Activated CD4-positive, alpha-beta T cell treated with anti-CD3 and anti-CD28 coated beads, Interleukin-2, amount 10 ng/mL, durations not matched to agents 24 days and 14 days (primary cell): ENCODE measurements at places on chromosomes 4 and X.
A peak's percentile ranks its signal among the peaks of the same experiment; 100 is the strongest.

GRCh38 chr4:140121646-140122045 is 32.3 kb downstream of the MAML3 start:
- no peak for DNase-seq

GRCh38 chrX:40266490-40267333 is 169.0 kb upstream of the BCOR start:
- peak; percentile 85 for DNase-seq

GRCh38 chr4:184250795-184251669 is 33.4 kb upstream of the ENPP6 start:
- DNase-seq: peak; percentile 83

DNA sequence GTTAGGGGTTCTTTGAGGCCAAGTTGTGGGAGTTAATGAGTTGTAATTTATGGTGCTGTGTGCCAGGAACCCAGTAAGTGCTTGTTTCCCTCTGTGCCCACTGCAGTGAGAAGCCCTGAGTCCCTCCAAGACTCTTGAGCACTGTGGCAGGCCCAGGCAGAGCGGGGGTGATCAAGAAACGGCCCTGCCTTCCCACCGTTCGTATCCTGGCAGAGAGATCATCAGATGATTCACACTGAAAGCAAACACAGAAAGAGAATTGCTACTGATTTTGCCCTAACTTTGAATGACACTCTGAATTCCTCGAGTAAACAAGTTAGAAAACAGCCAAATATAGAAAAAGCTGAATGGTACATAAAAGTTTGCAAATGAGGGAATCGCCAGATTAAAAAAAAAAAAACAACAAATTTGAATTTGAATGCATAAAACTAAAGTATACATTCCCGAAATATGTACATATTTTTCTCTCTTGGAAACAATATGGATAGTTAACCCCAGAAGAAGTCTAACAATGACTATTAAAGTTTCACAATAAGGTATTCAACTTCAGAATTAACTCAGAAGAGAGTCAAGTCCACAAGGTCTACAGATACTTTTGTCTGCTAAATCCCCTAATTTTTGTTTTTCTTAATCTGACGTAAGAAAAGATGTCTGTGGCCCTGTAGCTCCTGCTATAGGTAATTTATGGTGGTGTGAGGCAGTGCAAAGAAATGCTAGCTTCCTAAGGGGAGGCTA is 71.8 kb downstream of the AFAP1 start:
- DNase-seq: no peak

DNA sequence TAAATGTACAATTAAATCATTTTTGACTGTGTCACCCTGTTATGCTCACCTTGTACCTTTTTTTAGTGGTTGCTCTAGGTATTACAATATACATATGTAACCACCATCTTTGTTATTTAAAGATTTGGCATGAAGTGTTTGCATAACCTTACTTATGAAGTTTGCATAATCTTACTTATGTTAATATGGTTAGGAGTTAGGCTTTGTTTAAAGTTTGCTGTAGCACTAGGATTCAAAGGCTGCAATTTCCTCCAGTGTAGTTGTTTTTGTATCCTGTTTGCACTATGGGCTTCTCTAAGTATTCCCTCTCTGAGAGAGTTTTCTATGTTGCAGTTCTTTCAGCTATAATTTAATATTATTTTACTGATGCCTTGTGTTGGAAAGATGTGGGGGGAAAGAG is 15.0 kb upstream of the GSPT2 start:
- DNase-seq: no peak

GRCh38 chrX:106874075-106874474 is 29.1 kb downstream of the RIPPLY1 start:
- DNase-seq: no peak

DNA sequence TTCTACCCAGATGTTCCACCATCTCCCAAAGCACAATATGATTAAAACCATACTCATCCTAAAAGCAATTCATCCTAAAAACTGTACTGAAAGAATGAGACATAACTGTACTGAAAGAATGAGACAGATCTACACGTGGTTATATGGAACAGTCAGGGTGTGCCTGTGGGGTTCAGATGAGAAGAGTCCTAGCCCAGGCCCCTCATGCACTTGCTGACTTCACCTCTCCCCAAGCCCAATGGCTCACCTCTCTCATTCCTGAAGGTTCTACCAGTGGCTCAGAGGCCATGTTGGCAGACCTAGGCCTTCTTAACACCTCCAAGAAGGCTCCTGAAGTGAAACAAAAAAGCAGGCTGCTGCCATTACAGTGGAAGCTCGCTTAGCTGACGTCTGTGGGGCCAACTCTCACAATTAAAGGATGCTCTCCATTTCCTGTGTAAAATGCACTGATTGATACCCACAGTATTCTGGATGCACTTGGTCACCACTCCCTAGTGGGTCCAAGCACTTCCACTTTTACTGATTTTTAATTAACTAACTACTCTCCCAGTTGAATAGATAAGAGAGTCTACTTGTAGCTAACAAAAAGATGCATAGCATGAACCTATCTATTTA is 3.8 kb downstream of the PLAC1 start:
- DNase-seq: peak; percentile 51

GRCh38 chrX:49925176-49925575 is 2.8 kb downstream of the CLCN5 start:
- DNase-seq: no peak

DNA sequence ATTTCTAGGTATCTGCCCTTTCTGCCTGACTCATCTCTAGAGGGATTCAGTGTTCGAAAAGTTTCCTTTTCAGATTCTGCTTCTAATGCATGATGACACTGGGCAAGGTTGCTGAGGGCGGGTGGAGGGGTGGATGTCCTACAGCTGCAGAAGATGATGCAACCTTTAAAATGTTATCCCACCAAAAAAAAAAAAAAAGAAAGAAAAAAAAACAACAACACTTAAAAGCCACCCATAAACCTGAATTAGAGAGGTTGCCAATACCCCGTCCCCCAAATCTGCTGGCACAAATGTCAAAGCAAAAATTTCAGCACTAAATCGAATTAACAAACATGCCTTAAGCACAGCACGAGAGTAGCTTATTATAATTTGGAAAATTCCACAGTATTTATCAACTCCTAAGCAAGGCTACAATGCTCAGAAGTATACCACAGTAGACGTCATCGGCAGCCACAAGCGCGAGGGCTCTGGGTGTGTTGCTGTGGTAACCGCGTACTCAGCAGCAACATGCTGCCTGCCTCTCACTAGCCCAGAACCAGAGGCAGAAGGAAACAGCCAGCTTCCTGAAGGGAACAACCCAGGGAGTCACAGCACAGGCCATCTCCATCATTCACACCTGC is 167.5 kb upstream of the MAP3K15 start:
- DNase-seq: peak; percentile 93

DNA sequence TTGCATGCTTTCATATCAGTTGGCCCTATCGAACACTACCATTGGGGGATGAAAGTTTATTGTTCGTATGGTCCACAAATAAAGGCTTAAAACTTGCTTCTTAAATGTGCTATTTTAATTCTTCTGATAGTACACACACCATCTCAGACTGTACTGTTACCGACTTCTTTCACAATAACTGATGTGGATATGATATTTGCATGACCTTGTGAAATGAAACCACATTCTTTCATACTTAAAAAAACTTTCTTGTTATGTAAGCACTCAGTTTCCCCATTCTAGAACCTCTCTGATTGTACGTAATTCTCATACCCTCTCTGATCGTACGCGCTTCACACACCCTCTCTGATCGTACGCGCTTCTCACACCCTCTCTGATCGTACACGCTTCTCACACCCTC is 12.0 kb upstream of the WDR19 start:
- DNase-seq: no peak

- DNase-seq: peak; percentile 89
These were observed 278.9 kb downstream of the INPP4B start for GRCh38 chr4:142567199-142567598.

DNA sequence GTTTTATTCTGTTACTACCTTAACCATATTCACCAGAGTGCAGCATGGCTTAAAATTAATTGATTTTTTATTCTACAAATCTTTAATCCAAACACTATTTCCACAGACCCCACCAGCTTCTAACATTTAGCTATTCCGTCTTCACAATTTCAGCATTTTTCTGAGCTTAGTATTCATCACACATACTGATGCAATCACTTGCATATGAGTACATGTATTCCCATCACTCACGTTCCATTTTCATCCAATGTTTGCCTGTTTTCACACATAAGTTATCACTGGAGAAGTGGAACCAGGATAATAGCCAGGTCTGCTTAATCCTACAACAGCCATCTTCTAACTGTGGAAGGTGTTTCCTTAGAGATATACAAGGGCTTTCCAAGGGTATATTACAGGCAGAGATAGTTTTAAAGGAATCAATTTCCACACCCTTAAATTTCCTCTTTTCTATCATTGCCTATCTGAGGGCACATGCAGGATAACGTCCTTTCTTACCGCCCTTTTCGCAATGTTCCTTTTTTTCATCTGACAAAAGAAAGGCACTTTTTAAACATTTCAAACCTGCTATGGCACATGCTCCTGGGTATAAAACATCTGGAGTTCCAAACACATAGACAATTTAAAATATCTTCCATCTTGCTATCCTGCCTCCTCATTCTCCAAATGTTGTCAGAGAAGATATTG is 115.8 kb downstream of the CORIN start:
- no peak for DNase-seq

- DNase-seq: no peak
These were observed 103.9 kb upstream of the RAB40AL start for GRCh38 chrX:102833136-102833535.

GRCh38 chrX:69555481-69556041 is 51.4 kb downstream of the NALF2 start:
- no peak for DNase-seq

DNA sequence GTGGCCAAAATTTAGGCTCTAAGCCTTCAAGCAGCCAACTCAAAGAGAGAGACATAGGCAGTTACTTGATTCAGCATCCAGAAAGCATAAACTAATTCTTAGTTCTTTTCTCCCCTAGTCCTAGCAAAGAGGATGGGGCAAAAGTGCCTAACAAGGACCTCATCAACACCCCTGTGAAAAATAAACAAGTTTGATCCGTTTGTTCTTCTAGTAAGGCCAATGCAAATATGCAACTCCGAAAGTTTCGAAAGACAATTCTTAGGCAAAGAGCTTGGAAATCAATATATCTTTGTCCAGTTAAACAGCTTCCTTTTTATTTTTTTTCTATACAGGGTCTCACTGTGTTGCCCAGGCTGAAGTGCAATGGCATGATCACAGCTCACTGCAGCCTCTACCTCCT is 31.0 kb upstream of the EGFL6 start:
- DNase-seq: no peak

- DNase-seq: no peak
These were observed 153.0 kb downstream of the SMIM20 start for GRCh38 chr4:26067035-26067434.

DNA sequence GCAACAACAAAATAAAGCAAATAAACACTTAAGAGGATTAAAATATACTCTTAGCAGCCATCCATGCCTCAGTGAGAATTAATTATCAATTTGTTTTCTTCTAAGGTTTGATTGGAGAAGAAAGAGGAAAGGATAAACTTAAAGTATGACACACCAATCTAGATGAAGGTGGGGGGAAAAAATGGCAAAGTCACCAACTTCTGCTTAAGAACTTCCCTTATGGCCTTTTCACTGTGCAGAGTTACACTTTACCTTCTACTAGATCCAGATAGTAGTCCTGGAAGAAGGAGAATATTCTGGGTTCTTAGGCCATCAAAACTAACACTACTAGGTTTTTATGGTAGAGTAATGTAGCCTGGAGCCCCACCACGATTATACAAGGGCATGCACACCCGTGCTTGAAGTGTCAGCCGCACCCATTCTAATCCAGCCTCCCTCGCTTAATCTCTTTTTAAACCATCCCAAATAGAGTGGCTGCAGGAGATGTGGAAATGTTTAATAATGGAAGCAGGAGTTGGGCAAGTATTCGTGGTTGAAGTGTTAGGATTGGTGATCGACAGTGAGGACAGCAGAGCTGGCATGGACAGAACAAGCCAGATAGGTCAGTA is 14.1 kb downstream of the ENPEP start:
- no peak for DNase-seq

DNA sequence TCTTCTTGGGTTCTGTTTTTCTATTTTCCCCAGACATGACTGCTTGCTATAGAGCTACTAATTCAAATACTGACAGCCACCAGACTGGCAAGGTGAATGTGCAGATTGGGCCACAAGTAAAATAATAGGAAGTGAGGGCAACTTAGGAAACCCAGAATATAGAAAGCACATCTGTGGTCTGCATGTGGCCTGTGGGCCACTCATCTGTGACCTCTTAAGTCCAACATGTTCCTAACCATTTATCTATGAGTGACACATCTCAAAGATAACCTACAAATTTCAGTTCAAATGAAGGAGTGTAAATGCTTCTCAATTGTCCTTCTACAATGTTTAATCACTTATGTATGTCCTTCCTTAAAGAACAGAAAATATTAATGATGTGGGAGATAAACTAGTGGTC is 128.9 kb downstream of the REELD1 start:
- no peak for DNase-seq

- DNase-seq: no peak
These were observed 80.0 kb upstream of the AFAP1 start for GRCh38 chr4:8019396-8020365.

DNA sequence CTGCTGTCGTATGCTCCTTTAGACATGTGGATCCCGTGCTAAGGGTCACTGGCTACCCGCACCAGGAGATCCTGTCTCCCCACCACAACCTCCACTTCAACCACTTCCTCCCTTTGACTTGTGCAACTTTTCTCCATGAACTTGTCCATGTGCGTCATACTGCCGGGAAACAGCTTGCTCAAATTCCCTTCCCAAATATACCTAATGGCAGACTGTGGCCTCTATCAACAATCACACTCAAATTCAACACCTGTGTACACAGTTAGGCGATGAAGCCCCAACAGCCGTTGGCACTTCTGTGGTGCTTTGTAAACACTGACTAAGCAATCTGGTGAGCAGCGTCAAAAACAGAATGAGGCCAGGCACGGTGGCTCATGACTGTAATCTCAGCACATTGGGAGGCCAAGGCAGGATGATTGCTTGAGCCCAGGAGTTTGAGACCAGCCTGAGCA is 49.5 kb downstream of the CD99L2 start:
- no peak for DNase-seq

DNA sequence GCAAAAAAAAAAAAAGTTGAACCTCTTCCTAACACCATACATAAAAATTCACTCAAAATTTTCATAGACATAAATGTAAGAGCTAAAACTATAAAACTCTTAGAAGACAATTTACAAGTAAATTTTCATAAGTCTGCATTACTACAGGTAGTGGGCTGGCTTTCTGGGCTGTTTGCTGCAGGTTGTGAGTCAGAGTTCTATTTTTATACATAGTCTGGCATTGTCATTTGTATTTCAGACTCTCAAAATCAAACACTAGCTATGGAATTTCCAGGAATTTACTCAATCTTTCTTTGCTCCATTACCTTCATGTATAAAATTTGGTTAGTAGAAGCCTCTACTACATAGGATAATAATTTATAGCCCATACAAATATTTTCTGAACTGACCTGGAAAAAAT is 227.2 kb downstream of the COX18 start:
- no peak for DNase-seq

- peak; percentile 80 for DNase-seq
These were observed 8.8 kb downstream of the GPRIN3 start for GRCh38 chr4:89298788-89299152.

GRCh38 chr4:81343536-81343935 is 128.2 kb downstream of the RASGEF1B start:
- no peak for DNase-seq

GRCh38 chr4:64174247-64174882 is 234.9 kb downstream of the TECRL start:
- no peak for DNase-seq

- DNase-seq: no peak
These were observed 135.2 kb downstream of the PDE5A start for GRCh38 chr4:119493419-119493818.
